Mammary epithelial cell (primary cell): ENCODE measurements at places on chromosomes 11 and 22. TPM values are rescaled to one million over a fixed set of nuclear protein-coding genes. Genes with fewer than 3 reads are reported as not detected.

GRCh38 chr11:75659836-75660235 lies 9.0 kb downstream of the MAP6 start:
- DNase-seq, result no peak

- DNase-seq, result no peak
Observed at GRCh38 chr11:109425554-109425953, 3.6 kb downstream of the C11orf87 start.

The HBG1 gene
- total RNA-seq, result not detected in 2 replicates

The PVALB gene
- total RNA-seq, result not detected

DNA sequence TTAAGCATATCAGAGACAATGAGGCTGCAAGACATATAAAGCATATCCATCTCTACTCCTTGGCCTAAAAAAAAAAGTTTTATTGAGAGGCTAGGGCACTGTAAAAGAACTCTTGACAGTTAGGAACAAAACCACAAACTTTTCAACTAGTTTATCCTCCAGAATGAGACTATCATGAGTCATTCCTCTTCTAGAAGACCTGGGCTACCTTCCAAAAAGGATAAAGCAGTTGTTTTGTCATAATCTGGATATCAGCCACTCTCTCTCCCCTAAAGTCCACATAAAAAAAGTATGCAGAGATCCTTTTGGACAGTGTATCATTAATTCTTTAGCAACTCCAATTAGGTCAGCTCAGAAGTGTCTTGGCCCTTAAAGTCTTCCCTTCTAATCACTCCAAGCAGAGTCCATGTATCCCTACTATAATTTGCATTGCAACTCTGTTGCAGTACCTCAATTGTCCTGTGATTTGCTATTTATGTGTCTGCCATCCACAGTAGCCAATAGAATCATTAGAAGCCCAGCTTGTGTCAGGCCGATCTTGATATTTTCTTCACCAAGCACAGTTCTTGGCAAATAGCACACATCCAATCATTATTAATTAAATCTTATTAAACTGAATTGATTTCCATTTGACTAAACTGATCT lies 10.4 kb downstream of the OR51T1 start:
- peak; percentile 82 for DNase-seq

- no peak for DNase-seq
Observed at GRCh38 chr11:115939104-115939730, 435.0 kb upstream of the CADM1 start.

The IGLL1 gene
- total RNA-seq, result not detected

DNA sequence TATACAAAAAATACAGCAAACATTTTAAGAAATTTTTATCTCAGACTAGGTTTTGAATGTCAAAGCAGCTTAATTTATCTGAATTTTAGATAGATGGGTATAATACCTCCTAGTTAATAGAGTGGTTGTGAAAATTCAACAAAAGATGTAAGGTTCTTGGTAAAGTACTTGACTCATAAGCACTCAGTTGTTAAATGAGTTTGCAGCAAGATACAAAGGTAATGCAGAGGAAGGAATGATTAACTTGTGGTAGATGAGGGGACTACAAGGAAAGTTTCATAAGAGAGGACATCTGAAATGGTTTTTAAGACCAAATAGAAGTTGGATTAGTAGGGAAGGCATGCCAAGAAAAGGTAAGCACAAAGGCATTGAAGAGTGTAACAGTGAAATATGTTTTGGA lies 37.4 kb downstream of the PPME1 start:
- no peak for DNase-seq

DNA sequence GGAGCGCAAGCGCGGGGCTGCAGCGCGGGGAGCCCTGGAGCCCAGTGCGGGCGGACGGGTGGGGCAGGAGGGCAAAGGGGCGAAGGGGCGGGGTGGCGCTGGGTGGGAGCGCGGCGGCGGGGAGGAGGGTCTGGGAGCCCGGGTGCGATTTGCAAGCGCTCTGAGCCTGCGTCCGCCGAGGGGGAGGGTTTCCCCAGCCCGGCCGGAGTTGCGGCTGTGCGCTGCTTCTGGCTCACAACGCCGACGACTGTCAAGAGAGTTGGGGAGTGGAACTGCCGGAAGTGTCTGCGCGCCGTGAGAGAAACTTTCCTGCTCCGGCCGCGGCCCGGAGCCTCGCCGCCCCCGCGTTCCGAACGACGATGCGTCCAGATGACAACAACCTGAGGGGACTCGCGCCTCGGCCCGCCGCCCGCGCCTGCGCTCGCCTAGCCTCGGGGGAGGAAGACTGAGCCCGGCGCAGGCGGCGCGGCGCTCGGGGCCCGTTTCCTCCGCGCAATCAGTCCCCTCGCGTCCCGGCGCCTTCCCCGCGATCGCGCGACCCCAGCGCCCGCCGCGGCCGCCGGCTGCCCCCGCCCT lies at the start of gene ARHGAP42:
Gene ARHGAP42 (plus strand): TSS at position 235 of the 576 bp plus-strand sequence. CDS start 391 bp downstream, outside the sequence.
- DNase-seq, result peak; percentile 68

- no peak for DNase-seq
Observed at GRCh38 chr11:72410956-72411355, 23.4 kb downstream of the CLPB start.

The SCGB1A1 gene
- not detected in 2 replicates for total RNA-seq

The HSPB2 gene
- 0.38 TPM in 1 of 2 replicates, not detected in the other for total RNA-seq

The EHF gene
- total RNA-seq, result 9.7 TPM

The OR8G1 gene
- not detected in 2 replicates for total RNA-seq

DNA sequence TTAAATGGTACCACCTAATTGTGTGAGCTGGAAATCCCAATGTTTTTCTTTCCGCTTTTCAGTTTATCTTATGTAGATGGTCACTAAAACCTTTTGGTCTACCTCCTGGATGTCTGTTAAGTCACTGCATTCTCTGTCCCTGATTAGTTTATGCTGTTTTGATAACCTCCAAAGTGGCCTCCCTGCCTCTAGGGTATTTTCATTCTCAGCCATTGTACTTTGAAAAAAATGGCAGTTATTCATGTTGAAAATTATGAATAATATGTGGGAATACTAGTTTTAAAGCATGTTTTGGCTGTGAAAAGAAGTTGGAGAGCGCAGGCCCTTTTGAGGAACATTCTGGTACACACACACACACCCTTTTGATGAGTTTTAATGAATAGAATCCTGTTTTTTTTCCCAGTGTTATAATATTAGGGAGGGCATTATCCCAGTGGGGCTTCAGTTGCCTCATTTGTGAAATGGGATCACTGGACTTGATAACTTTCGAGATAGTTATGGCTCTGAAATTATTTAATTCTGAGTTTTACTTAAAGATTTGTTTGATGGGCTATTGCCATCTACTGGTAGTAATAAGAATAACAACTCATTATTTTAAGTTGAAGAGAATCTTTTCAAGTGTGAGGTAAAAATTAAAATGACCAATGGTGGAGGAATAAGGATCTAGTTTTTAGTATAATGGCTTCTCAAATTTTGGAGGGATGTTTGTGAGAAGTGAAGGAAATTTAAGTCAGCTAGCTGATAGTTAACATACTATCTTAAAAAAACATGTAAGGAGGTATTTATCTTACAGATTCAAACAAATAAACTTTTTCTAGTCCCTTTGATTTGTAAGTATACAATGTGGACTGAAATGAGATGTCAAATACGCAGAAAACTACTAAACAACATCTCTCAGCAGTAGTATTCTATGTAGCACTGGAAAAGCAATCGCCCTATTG lies 3.9 kb downstream of the FDX1 start:
- peak; percentile 25 for DNase-seq

The ASPHD2 gene
- total RNA-seq, result 6.1 and 6.2 TPM in 2 replicates

DNA sequence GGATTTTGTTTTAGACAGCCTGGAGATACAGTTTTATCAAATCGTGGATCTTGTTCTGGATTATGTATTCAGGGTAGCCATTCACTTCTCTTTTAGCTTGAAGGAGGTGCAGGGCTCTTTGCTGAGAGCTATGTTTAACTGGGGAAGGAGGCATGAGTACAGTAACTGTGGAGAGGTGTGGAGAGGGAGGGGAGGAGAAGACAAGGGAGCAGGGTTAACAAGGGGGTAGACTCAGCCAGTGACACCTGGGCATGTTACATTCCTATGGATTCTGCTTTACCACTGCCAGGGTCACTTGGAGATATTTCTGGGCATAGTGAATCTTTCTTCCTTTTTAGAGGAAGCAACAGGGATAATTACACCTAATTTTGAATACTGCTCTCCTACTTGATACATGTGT lies 536.0 kb downstream of the TMEM135 start:
- no peak for DNase-seq

The MUC6 gene
- not detected in 2 replicates for total RNA-seq

- no peak for DNase-seq
Observed at GRCh38 chr11:1012740-1013630, 23.5 kb downstream of the MUC6 start.

GRCh38 chr22:19892257-19892879 lies 37.7 kb upstream of the GNB1L start:
- DNase-seq, result peak; percentile 16
